ENCODE measurements at places on chromosomes 1 and 21.

DNA sequence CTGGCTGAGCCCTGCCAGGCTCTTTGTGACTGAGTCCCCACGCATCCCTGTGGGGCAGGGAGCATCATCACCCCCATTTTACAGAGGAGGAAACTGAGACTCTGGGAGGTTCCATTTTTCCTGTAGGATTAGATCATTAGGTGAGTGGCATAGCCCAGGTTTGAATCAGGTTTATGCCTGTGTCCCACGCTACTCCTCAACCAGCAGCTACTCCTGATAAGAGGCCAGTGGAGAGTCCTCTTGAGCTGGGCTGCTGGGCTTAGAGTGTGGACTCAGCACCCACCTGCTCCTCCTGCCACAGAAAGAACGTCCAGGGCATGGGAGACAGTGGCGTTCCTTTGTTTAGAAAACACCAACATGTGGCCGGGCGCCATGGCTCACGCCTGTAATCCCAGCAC lies 30.7 kb downstream of the TNFRSF1B start:
- DNase-seq: no peak

GRCh38 chr1:174134003-174134659 lies 25.2 kb upstream of the RABGAP1L start:
- no peak for DNase-seq

GRCh38 chr1:90045853-90046563 lies 51.1 kb downstream of the ZNF326 start:
- no peak for DNase-seq

- DNase-seq: no peak
Observed at GRCh38 chr1:81547261-81547911, 253.3 kb upstream of the ADGRL2 start.

DNA sequence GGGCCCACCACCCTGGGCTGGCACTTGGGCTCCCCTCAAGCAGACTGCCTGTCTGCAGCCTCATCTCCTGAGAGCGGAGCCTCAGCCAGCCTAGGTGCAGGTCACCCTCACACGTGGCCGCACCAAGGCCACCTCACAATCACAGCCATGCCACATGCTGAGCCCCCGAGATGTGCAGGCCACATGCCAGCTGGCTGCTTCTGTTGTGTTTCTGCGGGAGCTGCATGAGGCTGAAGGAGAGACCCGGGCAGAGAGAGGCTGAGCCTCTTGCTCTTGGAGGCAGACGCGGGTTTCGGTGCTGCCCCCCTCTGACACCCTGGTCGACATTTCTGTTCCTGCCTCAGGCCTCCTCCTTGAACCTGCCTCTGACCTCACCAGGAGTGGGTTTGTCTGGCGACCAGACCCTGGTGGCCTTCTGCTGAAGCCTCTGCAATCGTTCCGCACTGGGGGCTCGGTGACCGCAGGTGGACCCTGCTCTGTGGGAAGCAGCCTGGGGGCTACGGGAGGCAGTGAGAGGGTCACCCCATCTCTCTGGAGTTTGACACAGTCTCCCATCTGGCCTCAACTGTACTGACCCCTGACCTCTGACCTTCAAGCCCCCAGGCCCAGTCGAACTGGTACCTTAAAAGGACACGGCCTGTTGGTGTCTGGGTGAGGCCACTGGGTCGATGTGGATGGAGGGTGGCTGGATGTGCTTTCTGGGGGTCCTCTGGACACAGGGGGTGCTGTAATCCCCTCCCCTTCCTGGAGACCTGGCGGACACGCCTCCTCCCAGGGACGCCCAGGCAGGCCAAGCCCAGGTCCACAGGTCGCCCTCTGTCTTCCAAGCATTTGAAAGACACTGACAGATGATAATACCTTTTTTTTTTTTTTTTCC lies 13.0 kb upstream of the C1orf174 start:
- no peak for DNase-seq

GRCh38 chr1:43522776-43523480 lies 7.8 kb upstream of the PTPRF start:
- DNase-seq: no peak

DNA sequence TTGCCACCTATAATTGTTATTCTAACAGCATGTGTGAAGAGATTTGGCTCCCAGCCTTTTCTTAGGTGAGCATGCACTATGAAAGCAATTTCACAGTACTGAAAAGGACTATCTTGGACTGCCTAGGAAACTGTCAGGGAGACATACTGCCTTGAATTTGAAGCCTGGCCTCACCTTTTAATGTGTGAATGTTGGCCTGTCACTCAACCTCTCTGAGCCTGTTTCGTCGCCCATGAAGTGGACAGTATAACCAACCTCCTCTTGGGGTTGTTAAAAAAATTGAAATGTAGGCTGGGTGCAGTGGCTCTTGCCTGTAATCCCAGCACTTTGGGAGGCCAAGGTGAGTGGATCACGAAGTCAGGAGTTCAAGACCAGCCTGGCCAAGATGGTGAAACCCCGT lies 20.4 kb upstream of the POU2F1 start:
- no peak for DNase-seq

GRCh38 chr1:178932552-178932906 lies 61.7 kb upstream of the ANGPTL1 start:
- no peak for DNase-seq

GRCh38 chr1:35726450-35727433 lies 8.1 kb upstream of the C1orf216 start:
- DNase-seq: peak; percentile 47

DNA sequence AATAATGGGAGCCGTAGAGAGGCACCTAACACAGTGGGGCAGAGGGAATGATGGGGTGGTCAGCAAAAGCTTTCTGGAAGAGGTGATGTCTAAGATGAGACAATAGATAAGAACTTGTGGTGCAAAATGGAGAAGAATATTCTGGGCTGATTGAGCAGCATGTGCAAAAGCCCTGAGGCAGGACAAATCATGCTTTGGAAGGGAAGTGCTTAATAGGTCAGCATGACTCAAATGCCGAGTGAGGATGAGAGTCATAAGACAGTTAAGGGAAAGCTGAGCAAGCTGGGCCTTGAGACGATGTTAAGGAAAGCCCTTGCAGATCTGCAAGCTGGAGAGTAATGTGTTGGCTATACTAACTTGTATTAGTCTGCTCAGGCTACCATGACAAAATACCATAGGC lies 37.3 kb upstream of the ASB17 start:
- no peak for DNase-seq

DNA sequence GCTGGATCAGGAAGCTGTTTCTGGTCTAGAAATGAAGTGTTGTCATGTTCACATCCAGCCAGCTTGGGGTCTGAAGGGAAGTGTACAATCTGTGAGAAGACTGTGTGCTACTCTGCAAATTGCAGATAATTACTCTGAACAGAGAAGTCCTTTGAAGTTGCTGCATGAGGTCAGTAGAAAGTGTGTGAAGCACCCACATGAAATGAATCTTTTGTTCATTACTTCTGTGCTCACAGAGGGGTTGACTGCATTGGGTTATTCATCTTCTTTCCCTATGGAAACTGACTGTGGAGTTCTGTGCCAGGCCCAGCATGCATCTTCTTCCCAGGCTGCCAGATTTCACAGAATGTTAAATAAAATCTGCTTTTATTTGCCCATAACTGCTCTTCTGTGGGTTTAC lies 47.1 kb downstream of the CTH start:
- no peak for DNase-seq

GRCh38 chr1:16053781-16054502 lies 10.4 kb downstream of the CLCNKB start:
- no peak for DNase-seq

- DNase-seq: no peak
Observed at GRCh38 chr1:17688217-17688810, 66.8 kb upstream of the ACTL8 start.

GRCh38 chr1:9150582-9151327 lies 21.9 kb upstream of the GPR157 start:
- no peak for DNase-seq

GRCh38 chr1:158019171-158019868 lies 25.9 kb downstream of the KIRREL1 start:
- no peak for DNase-seq

DNA sequence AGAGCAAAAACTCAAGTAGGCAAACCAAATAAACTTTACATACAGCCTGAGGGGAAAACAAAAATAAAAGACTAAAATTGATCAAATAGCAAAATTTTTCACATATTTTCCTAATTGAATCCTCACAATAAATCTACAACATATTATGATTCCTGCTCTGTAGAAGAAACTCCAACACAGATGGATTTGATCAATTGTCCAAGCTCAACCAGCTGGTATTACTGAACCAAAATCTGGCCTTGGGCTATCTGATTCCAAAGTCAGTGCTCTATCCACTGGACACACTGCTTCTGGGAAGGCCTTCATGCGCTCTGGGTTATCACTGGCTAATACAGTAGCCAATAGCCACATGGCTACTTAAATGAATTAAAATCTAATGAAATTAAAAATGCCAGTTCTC lies 39.3 kb downstream of the PCNX2 start:
- DNase-seq: no peak

DNA sequence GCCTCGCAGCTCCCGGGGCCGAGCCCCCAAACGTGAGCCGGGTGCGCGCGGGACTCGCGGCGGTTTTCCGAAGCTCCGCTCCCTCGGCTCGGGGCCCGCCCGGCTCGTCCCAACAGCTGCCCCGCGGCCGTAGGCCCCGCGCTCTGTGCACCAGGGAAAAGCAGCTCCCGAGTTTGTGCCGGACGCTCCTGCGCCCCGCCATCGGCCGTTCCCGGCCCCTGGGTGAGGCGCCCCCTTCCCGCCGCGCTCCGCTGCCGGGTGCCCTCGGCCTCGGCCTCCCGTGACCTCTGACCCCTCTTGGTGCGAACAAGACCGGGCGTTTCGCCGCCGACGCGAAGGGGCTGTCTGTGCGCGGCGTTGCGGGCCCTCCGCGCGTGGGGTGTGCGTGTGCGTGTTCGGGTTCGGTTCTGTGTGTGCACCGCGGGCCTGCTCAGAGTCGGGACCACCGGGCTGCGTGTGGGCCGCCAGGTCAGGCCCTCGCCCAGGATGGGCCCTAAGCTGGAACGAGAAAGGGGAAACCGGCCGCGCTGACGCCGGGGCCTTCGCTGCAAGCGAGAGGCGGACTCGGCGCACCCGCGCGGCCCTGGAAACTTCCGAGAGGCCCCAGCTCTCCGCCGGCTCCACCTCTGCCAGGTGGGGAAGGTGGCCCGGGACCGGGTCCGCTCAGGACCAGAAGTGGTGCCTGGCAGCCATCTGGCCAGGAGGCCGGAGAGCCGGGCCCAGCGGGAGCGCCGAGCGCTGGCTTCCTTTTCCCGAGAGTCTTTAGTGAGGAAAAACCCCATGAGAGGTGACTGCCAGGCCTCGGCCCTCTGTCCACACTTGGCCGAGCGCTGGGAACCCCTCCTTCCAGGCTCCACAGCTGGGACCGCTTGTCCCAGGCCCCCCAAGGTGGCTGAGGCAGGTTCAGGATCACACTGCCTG lies 1.9 kb downstream of the PRDM16 start:
- DNase-seq: no peak

GRCh38 chr1:35210321-35211119 lies 17.6 kb upstream of the SFPQ start:
- DNase-seq: no peak

GRCh38 chr1:33442141-33442540 lies 11.2 kb upstream of the PHC2 start:
- DNase-seq: no peak

DNA sequence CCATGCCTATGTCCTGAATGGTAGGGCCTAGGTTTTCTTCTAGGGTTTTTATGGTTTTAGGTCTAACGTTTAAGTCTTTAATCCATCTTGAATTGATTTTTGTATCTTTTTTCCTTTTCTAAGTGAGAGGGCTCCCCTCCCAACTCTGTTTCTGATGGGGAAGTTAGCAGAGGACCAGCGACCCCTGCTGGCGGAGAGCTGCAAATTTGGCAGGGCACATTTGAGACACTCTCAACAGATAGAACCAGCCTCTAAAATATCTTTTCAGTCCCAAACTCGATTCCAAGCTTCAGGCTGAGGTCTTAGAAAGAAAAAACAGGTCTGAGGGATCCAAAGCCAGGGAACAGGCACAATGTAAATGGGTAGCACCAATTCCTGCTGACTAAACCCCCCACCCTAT lies 32.5 kb downstream of the LRRC3 start:
- peak; percentile 27 for DNase-seq

DNA sequence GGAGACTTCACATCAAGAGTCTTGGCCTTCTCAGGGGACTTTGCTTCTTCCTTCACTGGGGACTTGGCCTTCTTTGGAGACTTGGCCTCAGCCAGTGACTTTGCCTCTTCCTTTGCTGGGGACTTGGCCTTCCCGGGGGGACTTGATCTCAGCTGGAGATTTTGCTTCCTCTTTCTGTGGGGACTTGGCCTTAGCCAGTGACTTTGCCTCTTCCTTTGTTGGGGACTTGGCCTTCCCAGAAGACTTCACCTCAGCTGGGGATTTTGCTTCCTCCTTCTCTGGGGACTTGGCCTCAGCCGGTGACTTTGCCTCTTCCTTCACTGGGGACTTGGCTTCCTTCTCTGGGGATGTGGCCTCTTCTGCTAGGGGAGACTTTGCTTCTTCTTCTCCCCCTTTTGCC lies 13.5 kb upstream of the CD2 start:
- DNase-seq: no peak

- DNase-seq: no peak
Observed at GRCh38 chr1:102742426-102742825, 365.9 kb downstream of the COL11A1 start.

DNA sequence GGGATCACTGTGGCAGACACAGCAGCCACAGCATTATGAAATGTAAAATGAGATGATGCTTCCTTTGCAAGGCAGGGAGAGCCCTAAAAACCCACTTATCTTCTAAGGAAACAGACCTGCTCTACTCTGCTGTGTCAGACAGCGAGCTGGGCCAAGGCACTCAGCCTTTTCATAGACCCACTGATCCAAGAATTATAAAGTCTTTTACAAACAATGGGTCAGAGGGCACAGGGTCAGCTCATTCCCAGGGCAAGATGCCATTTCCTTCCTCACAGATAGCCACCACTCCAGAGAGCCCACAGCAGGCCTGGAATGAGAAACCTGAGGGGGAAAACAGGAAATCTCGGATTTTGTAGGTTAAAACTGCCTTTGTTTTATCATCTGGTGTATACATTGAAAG lies 42.9 kb downstream of the CASQ2 start:
- DNase-seq: no peak

GRCh38 chr1:94768036-94768435 lies 52.1 kb upstream of the SLC44A3 start:
- no peak for DNase-seq

Measured in activated T-cell treated with anti-CD3 and anti-CD28 coated beads, Interleukin-2, amount 50 U/mL, for 4 hours (primary cell).